ENCODE measurements at places on chromosomes 4 and X. TPM values are rescaled to one million over a fixed set of nuclear protein-coding genes. Genes with fewer than 3 reads are reported as not detected.

GRCh38 chrX:70301716-70302115 is 11.8 kb downstream of the KIF4A start:
- H3K27me3 ChIP-seq: no peaks in the 10 kb centered on the region
- H3K4me3 ChIP-seq: no peak overlapping the region
- H3K4me1 ChIP-seq: peaks cover 8% of the 10 kb centered on the region

Gene ZIC3
- total RNA-seq: not detected

Gene SOWAHD
- total RNA-seq: not detected

GRCh38 chr4:67714248-67714583 is 13.3 kb upstream of the UBA6 start:
- no peak overlapping the region for H3K4me3 ChIP-seq
- H3K27ac ChIP-seq: no peak overlapping the region
- DNase-seq: no peak
- H3K27me3 ChIP-seq: no peaks in the 10 kb centered on the region
- H3K4me1 ChIP-seq: peaks cover 7% of the 10 kb centered on the region

DNA sequence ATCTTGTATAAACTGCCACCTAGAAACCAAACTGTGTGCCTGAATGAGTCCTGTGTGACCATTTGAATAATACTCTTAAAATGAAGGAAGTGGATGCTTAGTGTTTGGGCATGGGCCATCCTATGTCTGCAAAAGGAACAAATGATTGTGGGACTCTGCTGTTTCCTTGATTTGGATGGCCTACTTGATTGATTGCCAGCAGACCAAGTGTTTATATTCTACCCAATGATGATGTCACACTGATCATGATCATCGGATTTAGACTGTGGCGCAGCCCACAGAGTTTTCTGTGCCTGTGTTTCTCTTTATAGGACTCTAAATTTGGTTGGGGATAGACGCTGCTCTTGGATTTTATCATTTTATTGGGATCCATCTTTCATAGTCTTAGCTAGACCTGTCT is 4.4 kb downstream of the SEPTIN11 start:
- H3K36me3 ChIP-seq: peaks cover 25% of the 10 kb centered on the region
- no peak for DNase-seq
- no peaks in the 10 kb centered on the region for H3K27me3 ChIP-seq

GRCh38 chr4:39043861-39044363 is 11.7 kb upstream of the TMEM156 start:
- H3K27ac ChIP-seq: peak overlapping the region; percentile 73
- no peak for DNase-seq

Gene COL25A1
- total RNA-seq: not detected

- no peaks in the 10 kb centered on the region for H3K36me3 ChIP-seq
- H3K27me3 ChIP-seq: no peaks in the 10 kb centered on the region
- no peaks in the 10 kb centered on the region for H3K4me1 ChIP-seq
- H3K4me3 ChIP-seq: no peak overlapping the region
- no peak overlapping the region for H3K27ac ChIP-seq
These were observed 169.5 kb upstream of the SMARCAD1 start for GRCh38 chr4:94038195-94038594.

Gene LAP3
- total RNA-seq: 70.6 TPM

Gene NXF2B
- not detected for total RNA-seq

Gene FHIP1A
- total RNA-seq: 19.3 TPM

DNA sequence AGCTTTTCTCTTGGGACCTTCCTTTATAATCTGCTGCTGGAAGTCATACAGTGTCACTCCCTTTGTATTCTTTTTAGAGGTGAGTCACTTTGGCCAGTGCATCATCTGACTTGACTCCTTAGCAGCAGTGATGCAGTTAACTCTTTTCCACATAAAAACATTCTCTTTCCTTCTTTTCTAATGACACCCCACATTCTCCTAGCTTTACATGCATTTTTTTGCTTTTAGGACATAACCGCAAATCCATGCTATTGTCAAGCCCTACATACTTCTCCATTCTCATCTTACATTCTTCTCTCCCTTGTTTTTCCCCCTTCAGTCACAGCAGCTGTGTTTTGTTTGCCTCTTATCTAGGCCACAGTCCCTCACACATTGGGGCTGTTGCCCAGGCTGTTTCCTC is 55.1 kb downstream of the ZNF330 start:
- no peak overlapping the region for H3K27ac ChIP-seq
- no peak overlapping the region for H3K4me3 ChIP-seq
- no peak for DNase-seq
- no peaks in the 10 kb centered on the region for H3K36me3 ChIP-seq
- H3K4me1 ChIP-seq: no peaks in the 10 kb centered on the region

Measured in Calu3 (cell line).